ENCODE measurements at places on chromosomes 3 and 15.

DNA sequence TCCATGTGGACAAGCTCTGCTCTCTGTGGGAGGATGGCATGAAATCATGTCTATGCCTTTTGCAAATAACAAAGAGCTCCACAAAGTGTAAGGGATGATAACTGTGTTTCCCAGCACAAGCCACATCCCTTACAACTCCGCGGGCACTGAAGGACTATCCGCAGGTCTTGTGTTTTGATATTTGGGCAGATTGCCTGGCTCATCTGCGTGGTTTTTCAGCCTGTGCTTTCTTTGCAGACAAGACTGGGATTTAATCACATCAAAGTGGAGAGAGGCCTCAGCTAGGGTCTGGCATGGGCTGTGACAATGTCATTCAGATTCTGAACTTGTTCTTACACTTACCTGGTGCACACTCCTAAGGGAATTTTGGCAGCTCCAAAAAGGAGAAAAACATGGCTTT lies 30.2 kb upstream of the CA12 start:
- no peak for DNase-seq

- DNase-seq = no peak
Measured at GRCh38 chr3:3081381-3082233, 28.6 kb downstream of the IL5RA start.

GRCh38 chr3:181103605-181104004 lies 114.1 kb upstream of the DNAJC19 start:
- no peak for DNase-seq

DNA sequence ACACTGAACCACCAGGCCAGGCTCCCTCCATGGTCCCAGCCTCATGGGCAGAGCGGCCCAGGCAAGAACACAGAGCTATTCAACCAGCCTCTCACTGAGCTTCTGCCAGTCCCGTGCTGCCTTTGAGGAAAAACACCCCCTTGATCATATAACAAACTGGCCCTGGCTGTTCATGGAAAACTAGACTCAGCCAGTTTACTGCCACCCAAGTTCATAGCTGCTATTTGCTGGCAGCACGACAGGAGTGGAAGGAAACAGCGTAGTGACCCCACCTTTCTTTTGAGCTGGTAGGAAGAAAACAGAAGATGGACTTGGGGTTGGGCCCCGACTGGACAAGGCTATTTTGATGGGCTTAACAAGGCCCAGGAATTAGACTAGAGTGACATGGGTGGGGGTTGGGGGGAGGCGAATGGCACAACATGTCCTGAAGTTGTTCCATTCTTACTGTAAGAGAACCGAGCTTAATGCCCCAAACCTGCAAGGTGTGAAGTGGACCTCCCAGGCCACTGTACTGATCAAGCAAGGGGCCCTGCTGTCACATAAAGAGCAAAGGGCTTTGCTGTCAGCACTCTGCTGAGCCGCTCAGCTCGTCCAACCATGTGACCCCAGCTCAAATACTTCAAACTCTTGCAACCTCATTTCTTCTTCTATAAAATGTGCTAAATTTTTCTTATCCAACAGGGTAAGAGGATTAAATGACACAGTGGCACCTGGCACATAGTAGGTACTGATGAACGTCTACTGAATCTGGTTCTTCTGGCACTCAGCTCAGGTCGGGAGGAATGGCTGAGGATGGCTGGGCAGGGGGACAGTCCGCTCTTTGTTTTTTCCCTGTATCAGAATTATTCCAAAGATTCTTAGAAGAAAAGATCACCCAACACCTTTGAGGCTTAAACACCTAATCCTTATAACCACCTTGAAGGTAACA lies 1.6 kb downstream of the FBXL22 start:
- no peak for DNase-seq

GRCh38 chr3:118436697-118437262 lies 597.9 kb downstream of the IGSF11 start:
- no peak for DNase-seq

DNA sequence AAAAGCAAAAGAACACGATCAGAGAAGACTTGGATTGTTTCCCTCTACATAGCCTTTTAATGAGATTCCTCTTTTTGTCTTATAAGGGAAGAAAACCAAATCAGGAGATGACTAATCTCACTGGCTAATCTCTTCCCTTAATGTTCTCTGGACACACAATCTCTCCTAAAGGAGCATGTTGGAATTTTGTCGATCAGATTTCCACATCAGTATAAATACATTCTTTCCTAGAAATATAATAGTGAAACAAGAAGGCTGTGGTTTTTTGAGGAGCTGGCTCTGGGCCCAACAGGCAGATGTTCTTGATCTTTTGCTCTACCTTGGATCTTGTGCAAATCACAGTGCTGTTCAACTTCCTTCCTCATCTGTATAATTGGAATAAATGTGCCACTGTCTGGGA lies 94.0 kb downstream of the GTPBP8 start:
- no peak for DNase-seq

DNA sequence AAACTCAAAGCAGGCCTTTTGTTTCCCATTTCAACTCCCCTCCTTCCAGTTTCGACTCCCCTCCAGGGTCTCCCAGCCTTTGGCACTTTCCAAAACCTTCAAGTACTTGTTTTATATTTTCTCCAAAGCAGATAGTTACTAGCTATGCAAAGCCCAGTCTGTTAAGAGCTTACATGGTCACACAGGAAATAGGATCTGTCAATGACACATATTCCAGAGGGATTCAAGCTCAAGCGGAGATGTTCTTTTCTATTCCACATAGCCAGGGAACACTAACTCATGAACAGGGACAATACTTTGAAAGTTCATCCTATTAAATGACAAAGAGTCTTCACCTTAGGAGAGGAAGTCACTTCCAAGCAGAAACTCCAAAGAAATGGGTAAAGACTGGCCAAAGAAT lies 18.6 kb downstream of the SUCLG2 start:
- no peak for DNase-seq

DNA sequence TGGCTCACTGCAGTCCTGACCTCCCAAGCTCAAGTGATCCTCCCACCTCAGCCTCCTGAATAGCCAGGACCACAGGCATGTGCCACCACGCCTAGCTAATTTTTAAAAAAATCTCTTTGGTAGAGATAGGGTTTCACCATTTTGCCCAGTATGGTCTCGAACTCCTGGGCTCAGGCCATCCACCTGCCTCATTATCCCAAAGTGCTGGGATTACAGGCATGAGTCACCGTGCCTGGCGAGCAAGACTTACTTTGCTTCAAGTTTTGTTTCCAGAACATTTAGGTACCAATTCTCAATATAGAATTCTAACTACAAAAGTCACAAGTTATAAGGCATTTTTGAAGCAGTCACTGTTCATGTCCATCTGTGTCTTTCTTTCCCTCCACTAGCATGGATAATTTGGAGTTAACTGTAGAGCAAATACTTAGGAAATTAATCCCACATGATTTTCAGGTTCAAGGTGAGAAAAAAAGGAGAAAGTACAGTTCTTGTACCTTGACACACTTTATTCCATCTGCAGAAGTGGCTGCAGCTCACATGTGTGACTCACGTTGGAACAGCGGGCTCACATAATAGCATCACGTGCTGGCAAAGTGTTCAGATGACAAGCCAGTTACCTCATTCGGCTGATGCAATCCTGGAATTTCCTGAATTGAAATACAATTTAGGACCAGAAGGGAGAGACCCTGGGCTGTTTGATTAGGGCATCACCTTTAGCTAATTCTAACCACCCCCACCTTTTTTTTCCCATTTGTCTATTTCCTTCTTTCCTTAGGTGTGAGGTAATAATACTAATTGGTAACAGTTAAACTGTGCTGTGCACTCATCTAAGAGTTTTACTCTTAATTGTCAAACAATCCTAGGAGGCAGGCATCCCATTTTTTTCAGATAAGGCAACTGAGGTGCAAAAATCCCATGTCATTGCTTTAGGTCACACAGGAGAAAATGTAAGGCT lies 46.9 kb upstream of the NEDD4 start:
- DNase-seq = no peak

DNA sequence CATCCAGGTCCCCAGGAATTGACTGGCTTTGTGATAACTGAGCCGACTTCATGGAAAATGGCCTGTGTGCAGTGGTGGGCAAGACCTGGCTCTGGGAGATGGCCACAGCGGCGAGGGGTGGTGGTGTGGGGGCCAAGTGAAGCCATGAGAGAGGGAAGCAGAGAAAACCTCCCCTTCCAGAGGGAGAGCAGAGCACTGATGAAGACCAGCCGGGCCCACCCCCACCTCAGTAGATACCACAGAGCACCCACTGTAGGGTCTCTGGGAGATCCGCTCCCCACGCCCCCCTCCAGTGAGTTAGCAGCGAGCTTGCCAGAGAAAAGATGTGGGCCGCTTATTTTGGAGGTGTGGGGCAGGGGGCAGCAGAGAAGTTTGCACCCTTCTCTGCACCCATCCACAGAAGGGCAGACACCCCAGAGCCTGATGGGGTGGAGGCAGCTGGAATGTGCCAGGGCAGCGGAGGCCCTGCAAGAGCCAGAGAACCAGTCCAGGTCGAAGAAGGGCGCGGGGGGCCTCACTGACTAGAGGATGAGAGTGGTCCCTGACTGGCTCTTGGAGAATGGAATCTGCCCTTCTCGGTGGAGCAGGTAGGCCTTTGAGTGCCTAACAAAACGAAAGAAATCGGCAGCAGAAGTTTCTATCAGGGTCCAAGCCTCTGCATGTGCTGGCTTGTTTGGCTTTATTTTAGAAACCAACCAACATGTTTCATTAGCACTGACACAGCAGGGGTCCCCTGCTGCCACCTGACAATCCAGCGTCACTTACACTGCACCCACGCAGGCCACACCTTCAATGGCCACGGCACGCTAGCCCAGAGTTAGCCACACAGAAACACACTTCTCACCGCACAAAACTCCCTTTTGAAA lies 28.3 kb downstream of the MELTF start:
- no peak for DNase-seq

DNA sequence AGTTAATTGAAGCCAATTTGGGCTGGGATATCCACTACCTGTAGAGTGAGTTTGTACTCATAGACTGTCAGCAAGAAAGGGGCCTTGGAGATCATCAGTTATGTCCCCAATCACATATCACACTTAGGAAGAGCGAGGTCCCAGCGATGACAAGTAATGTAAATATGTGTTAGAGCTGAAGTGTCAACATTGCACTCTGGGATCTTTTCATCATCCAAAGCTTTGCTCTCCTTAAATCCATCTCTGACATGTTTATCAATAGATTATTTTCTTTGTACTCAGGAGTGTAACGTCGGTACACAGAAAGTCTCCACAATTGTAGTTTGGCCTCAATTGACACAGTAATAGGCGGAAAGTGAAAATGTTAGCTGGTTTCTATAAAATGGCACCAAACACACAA lies 113.7 kb upstream of the TPRG1 start:
- no peak for DNase-seq

DNA sequence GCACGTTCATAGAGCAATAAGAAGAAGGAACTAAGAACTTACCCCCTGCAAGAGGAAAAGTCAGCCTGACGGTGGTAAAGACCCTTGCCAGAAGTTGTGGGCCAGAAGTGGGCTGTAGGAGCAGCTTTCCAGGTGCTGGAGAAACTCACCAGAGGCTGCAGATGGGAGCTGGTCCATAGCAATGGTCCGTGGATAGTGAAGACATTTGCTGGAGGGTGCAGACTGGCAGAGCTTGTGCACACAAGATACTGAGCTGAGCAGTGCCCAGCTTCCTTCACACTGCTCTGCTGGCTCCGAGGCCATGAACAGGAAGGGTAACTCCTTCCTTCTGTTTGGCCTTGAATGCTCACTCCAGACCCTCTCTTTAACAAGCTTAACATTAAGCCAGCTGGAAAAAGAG lies 149.8 kb upstream of the BNIP2 start:
- no peak for DNase-seq

DNA sequence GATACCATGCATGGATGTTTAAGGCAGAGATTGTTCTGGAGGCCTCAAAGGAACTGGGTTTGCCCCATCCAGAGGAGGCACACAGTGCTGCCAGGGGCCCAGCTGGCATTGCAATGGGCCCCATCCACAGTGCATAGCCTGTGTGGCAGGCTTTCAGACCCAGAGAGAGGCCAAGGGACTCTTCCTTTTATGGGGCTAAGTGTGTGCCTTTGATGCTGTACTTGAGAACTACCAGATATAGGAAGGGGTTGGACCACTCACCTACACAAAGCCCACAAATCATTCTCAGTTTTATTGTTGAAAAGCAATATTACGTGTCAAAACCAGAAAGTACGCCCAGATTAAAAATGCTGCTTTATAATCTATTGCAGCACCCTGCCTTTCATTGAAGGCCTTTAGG lies 134.9 kb downstream of the EPHB1 start:
- no peak for DNase-seq

GRCh38 chr15:60212536-60212935 lies 185.2 kb downstream of the ANXA2 start:
- no peak for DNase-seq

DNA sequence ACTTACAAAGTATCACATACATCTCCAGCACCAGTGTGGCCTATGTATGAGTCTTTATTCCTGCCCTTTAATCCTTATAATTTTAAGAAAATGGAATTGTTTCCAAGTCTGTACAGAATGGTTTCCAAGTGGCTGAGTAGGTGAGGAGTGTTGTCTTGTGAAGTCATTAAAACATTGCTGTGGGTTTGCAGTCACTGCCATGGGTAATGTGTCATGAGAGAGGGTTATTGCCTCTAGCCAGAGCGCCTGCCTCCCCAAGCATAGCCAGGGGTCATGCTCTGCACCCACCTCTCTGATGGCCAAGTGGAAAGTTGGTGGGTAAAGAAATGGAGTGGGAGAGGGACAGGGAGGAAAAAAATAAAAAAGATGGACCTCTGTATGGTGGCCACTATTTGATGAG lies 25.3 kb downstream of the TRAK1 start:
- no peak for DNase-seq

GRCh38 chr3:105878061-105878460 lies 9.2 kb upstream of the CBLB start:
- DNase-seq = no peak

DNA sequence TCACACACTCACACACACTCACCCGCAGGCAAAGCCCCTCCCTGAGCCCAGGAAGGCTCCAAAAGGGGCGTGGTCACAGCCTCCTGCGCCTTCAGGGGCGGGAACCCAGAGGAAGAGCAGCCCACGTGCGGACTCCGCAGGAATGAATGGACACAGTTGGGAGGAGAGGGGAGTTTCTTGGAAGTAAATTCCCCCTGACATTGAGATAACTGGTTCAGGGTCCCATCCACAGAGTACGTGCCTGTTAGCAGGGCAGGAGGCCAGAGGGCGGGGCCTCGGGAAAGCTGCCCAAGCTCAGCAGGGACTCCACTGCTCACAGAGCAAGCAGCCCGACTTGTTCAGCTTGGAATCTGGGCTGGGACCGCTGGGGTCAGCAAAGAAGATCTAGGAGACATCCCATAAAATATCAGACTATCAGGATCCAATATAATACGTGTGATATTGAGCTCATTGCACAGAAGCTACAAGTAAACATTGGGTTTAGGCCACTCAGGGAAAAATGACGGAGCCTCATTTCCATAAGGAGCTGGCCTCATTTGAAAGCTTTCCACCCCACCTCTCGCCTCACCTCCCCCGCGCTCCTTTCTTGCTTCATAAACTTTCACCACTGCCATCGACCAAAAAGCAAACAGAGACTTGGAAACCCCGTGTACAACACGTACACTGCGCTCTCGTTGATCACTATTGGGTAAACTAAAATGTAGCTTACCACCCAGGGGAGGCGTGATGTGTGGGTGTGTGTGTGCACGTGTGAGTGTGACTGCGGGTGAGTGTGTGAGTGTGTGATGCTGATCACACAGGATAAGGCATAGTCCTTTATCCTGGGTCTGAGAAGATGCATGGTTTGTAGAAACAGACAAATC lies 36.0 kb downstream of the TM2D3 start:
- DNase-seq = no peak
